ENCODE measurements at places on chromosomes 5 and 9.

- DNase-seq = no peak
These were observed 185.0 kb upstream of the PRLR start for GRCh38 chr5:35415309-35415708.

GRCh38 chr9:4167079-4167671 is 132.7 kb downstream of the GLIS3 start:
- no peak for DNase-seq

DNA sequence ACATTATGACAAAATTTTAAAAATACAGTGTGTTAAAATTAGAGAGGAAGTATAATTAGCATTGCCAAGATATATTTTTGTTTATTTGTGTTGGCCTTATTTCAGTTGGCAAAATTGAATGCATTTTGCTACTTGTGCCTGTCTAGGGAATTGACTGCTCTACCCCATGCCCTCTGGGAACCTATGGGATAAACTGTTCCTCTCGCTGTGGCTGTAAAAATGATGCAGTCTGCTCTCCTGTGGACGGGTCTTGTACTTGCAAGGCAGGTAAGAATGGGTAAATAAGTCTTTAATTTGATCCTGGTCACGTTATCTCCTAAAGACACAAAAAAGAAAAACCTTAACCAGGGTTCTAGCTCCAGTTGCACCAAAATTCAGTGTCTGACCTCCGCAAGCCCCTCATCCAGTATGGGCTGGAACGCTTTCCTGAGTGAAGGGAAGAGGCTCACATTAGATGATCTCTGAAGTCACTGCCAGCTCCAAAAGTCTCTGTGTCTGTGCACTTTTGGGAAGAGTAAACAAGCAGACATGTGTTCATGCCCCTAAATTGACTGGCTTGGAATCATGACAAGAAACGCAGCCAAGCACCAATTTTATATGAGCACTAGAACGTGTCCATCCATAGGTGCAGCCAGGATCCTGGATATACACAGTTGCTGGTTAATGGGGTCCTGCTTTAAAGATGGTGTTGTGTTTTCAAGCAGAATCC is 98.3 kb upstream of the PRRC1 start:
- DNase-seq = no peak

- DNase-seq = no peak
These were observed 122.6 kb downstream of the SAXO1 start for GRCh38 chr9:18910435-18910834.

- DNase-seq = no peak
These were observed at the start of gene ADAM19 for GRCh38 chr5:157575381-157576020. TSS of gene ADAM19 (minus strand) at chr5:157575775. CDS start at chr5:157575696, 79 bp downstream.

- DNase-seq = no peak
These were observed 5.9 kb upstream of the SPOUT1 start for GRCh38 chr9:128835246-128836210.

DNA sequence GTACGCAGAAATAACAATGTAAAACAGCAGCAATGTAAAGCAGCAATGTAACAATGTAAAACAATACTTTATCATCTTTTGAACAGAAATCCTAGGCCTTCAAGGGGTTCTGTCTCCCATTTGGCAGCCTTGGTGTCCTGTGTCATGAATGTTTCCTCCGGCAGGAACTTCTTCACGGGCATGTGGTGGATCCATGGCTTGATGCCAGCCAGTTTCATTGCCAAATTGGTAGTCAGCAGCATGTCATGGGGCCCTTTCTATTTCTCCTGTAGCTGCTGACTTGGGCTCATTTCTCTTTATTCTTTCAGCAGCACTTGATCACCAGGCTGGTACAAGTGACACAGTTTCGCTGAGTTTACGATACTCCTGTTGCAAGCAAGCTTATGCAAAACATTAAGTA is 275.3 kb downstream of the HTR1A start:
- no peak for DNase-seq

DNA sequence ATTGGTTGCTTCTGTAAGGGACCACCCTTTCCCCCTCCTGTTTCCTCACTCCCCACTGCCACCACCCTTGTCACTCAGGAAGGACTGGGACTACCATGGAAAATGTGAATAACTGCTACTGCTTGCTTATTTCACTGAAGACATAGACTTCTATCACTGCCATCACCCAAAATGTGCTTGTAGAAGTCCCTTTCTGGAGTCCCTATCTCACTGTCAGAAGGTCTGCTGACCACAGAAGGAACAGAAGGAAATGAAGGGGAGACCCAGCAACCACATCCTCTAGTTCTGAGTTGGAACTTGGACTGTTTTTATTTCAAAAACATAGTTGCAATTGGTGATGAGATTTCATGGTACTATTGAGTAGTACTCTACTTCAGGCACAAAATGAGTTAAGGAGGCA is 122.5 kb downstream of the NPR3 start:
- DNase-seq = no peak
